ENCODE measurements at places on chromosomes 12 and 14.

- DNase-seq: no peak
These were observed 152.7 kb downstream of the PLEKHA5 start for GRCh38 chr12:19282133-19282699.

DNA sequence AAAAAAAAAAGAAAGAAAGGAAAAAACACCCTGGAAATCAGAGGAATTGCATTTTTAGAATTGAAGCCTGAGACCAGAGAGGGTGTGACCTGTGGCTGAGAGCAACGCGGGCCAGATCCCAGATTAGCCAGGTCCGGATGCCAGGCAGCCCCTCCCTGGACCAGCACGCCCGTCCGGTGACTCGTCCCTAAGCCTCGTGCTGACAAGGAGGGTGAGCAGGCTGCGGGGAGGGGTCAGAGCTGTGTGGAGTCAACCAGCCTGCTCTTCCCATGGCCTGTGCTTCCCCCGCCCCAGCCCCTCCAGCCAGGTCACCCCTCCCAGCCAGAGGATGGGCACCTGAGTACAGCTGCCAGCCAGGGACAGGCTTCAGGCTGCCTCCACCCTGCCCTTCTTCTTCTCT is 4.2 kb upstream of the KLC1 start:
- DNase-seq: no peak

GRCh38 chr12:103632554-103633216 is 45.6 kb downstream of the STAB2 start:
- no peak for DNase-seq

GRCh38 chr14:67963960-67964812 is 144.6 kb downstream of the RAD51B start:
- DNase-seq: no peak

GRCh38 chr12:59652130-59652529 is 56.3 kb downstream of the SLC16A7 start:
- DNase-seq: no peak
